ENCODE measurements at places on chromosomes 6 and 20.

DNA sequence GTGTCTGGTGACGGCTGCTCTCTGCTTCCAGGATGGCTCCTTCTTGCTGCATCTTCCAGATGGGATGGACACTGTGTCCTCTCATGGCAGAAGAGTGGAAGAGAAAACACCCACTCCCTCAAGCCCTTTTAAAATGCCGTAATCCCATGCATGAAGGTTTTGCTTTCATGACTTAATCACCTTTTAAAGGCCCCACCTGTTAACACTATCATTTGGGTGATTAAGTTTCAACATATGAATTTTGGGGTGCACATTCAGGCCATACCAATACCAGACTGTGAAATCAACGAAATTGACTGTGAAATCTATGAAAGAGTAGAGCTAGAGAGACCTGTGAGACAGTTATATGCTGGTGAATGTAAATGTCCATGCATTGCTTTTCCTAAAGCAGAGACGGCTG, 374.3 kb upstream of the CHD6 start:
- DNase-seq: no peak

DNA sequence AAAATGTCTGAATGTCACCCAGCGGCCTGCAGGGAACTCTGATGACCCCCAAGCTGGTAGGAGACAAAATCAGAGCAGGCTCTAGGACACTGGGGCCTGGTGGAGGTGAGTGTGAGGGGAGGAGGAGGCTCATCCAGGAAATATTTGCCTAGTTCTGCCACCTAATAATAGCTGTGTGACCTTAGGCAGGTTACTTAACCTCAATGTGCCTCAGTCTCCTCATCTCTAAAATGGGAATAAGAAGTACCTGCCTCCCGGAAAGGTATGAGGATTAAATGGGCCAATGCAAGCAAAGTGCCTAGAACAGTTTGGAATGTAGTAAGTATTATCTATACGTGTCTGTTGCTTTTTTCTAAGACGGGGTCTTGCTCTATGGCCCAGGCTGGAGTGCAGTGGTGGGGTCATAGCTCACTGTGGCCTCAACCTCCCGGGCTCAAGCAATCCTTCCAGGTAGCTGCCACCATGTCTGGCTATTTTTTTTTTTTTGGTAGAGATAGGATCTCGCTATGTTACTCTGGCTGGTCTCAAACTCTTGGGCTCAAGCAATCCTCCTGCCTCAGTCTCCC, 60.4 kb downstream of the RAB44 start:
- no peak for DNase-seq

DNA sequence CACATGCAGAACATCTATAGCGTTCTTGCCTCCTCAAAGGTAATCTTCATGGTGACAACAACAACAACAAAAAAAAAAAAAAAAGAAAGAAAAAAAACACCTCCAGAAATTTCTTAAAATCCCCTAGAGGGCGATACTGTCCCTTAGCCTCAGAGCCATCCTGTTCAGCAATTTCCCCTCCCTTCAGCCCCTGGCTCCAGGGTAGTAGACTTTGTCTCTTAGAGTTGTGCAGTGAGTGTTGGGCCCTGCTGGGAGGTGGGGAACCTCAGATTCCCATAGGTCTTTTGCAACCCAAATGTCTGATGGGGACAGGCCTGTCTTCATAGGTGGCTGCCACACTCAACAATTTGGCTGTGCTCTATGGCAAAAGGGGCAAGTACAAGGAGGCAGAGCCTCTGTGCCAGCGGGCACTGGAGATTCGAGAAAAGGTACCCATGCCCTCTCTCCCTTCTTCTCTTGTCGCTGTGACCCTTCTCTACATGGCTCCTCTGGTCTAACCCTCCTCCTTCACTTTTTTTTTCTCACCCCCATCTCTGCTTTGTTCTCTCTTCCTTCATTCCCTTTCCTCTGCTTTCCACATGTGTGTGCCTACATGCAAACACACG, 6.0 kb upstream of the PTK7 start:
- DNase-seq: no peak

GRCh38 chr6:135270676-135271536, 89.8 kb downstream of the MYB start:
- no peak for DNase-seq

GRCh38 chr6:4349323-4349722, 213.9 kb upstream of the ECI2 start:
- DNase-seq: no peak

DNA sequence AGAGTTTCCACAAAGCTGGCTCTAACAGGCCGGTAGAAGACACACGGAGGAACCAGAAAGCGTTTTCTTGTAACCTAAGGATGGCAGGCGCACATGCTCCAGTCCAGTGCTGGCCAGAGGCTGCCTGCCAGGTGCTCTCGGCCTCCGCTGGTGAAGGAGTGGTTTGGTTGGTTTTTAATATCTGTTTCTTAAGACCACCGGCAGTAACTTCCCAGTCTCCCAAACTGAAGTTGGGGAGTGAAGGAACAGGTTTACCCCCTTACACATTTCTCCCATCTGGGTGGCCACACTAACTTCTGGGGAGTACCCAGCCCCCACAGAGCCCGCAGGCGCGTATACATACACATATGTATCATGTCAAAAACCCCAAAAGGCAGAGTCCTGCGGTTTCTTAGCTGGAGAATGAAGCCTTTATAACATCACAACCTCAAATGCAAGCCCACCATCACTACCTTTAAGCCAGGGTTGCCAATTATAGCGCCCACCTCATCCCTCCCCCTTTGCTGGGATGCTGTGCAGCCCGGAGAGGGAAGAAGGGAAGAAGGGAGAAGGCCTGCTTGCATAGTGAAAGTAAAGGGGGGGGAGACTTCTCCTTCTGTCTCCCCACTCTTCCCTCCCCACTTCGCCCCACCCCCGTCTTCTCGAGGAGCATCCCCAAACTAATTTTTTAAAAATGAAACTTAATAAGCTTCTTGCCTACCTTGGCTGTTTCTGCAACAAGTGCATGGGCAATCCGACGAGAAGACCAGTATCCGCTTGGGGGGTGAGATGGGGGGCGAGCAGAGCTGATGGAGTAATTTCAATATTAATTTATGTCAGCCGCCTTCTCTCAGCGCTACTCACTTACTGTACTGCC, 1.0 kb downstream of the TRERF1 start:
- DNase-seq: no peak

GRCh38 chr20:48301189-48301588, 515.9 kb upstream of the SULF2 start:
- no peak for DNase-seq

- no peak for DNase-seq
These were observed 124.4 kb downstream of the TCP11 start for GRCh38 chr6:35016502-35017321.

DNA sequence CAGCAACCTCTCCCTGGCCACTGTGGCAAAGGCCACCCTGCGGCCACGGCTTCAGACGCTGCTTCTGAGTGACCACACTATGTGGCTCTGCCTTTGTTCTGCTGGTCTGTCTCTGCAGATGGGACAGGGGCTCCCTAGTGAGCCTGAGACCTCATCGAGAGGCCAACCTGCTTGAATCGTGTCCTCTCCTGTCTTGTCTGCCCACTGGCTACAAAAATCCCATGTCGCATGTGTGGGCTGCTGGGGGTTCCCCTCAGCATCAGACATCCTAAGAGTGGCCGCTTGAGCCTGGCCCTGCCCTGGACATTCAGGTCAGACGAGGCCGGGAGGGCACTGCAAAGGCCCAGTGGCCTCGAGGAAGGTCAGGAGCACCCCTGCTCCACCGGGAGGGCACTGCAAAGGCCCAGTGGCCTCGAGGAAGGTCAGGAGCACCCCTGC, 222.9 kb downstream of the DLL1 start:
- no peak for DNase-seq

- DNase-seq: no peak
These were observed 313.2 kb downstream of the HIVEP2 start for GRCh38 chr6:142631517-142632385.

DNA sequence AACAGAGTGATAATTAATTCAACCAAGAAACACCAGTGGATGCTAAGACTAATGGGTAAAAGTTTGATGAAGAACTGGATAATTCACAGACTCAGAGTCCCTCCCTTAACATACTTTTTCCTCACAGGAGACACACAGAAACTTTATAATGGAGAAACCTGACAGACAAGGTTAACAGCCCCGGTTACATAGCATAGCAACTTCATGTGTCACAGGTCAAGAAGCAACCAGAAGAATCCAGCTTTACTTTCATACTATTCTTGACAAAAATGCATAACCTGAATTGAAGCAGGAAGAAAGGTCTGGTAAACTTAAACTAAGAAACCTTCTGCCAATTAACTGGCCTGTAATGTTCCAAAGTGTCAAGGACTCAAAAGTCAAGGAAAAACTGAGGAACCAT, 375.9 kb downstream of the RNF144B start:
- no peak for DNase-seq

GRCh38 chr6:30154709-30155519, 6.1 kb downstream of the TRIM10 start:
- DNase-seq: no peak

All from nucleus accumbens (tissue), 56 donors.